ENCODE measurements at places on chromosomes 5 and 9.

- DNase-seq: no peak
These were observed 19.7 kb downstream of the HMGXB3 start for GRCh38 chr5:150020249-150020648.

GRCh38 chr5:103461243-103461642 is 101.3 kb downstream of the NUDT12 start:
- DNase-seq: peak; percentile 56

GRCh38 chr9:22617156-22617555 is 170.5 kb downstream of the DMRTA1 start:
- DNase-seq: no peak

GRCh38 chr5:109451146-109451545 is 41.4 kb upstream of the PJA2 start:
- no peak for DNase-seq

DNA sequence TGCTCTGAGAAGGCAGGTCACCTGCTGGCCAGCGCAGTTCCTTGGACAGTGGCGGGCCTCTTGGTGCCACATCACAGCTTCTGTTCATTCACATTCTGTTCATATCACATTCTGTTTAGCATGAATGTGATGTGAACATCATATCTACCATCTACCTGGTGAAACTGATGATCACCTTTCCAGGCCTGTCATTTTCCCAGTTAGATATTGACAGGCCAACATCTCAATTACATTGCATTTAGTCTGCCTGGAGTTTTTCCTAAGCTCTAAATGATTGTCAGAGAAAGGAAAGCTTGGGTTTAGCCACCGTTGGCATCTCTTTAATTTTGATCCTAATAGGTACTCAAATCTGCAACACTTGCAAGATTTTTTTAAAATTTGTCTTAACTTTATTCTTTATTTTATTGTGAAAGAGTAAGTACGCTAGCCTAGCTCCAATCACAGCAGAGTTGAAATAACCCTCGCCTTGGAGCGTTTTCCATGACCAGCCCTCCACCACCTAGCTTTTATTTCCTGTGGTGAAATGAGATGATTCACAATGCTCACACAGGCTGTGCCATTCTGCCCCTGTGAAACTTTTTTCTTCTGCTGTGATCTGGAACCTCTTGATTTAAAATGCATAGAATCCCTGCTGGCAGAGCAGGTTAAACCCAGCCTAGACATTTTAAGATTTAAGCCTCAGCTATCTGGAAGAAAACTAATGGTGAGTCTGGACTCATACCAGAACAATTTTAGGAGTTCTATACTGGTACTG is 225.0 kb downstream of the ESM1 start:
- DNase-seq: peak; percentile 10

- DNase-seq: no peak
These were observed 35.1 kb downstream of the TGFBI start for GRCh38 chr5:136063778-136064465.

GRCh38 chr5:178457471-178457870 is 132.7 kb downstream of the COL23A1 start:
- DNase-seq: no peak

DNA sequence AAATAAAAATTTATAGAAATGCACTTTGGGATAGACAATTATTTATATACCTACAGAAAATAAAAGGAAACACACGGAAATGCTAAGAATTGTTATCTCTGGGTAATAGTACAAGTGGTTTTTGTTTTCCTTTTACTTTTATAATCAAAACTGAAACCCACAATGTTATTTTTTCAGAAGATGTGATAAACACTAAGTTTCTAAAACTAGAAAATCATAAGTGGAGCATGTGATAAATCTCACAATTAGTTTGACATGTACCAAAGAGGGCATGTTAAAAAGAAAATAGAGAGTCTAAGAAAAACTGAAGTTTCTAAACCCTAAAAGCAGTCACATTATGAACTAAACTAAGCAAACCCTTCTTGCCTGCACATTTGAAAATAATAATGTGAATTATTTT is 61.1 kb downstream of the OXCT1 start:
- DNase-seq: no peak

- DNase-seq: no peak
These were observed 253.3 kb downstream of the MRPS30 start for GRCh38 chr5:45062044-45062443.

- DNase-seq: no peak
These were observed 1.9 kb upstream of the ERBIN start for GRCh38 chr5:65924366-65925043.

- no peak for DNase-seq
These were observed 17.6 kb upstream of the AIF1L start for GRCh38 chr9:131078427-131079366.

DNA sequence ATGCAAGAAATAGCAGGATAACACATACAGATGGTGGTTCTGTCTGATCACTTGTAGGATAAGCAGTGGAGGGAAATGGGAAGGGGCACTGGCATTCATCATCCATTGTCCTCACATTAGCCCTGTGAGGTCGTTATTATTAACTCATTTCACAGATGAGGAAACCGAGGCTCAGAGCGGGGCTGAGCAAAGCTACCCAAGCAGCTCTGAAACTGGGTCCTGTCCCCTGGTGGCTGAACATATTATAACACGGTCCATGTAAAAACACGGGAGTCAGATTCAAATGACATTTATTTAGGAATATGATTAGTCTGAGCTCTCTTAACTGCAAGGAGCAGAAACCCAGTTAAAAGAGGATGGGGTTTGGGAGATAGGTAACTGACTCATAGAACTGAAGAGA is 43.1 kb downstream of the HRH2 start:
- DNase-seq: no peak

DNA sequence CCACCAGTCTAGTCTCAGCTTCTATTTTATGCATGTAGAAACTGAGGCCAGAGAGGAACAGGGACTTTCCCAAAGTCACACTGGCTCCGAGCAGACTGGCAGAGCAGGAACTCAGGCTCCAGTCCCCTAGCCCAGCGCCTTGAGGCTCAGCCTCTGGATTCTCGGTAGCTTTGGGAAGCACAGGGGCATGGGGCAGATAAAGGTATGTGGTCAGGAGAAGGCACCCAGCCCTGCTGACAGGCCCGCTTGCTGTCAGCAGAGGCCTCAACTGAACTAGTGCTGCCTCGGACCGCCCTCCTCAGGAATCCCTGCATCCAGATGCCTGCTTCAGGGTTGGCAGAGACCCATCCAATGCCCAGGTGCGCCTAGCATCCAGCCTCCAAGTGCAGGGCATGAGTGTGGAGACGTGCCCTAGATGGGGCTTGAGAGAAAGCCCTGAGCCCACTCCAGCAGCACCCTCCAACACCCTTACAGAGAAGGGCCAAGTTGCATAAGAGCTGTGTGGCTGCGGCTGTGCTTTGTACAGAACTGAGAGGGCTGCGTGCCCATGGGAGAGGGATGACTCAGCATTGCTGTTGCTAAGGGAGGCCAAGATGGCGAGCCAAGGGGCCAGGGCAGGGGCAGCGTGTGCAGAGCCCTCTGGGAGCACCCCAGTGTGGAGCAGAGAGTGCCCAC is 168.6 kb downstream of the MACROH2A1 start:
- DNase-seq: no peak

- DNase-seq: no peak
These were observed 78.8 kb downstream of the GPR21 start for GRCh38 chr9:123112015-123112975.

- no peak for DNase-seq
These were observed 23.6 kb downstream of the CTSL start for GRCh38 chr9:87749335-87750035.

DNA sequence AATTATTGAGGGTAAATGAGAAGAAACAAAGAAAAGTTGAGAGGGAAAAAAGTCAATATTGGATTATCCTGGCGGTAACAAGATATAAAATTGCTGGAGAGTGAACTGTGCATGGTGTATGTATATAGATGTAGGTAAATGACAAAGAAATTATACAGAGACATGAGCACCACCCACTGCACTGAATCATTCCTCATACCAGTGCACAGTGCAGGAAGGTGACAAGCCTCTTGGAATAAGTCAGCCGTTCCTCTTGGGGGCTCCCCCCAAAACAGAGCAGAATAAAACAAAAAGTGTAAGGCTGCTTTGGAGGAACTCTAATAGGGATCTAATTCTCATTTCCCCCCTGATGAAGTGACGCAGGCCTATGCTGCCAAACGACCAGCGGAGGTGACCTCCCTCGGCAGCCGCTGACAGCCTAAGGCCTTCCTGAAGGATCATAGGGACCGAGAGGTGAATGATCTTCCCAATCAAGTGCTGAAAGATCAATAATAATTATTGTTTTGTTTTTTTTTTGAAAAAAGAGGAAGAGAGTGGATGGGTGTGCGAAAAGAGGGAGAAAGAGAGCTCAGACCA is 245.0 kb downstream of the PSAT1 start:
- DNase-seq: no peak

DNA sequence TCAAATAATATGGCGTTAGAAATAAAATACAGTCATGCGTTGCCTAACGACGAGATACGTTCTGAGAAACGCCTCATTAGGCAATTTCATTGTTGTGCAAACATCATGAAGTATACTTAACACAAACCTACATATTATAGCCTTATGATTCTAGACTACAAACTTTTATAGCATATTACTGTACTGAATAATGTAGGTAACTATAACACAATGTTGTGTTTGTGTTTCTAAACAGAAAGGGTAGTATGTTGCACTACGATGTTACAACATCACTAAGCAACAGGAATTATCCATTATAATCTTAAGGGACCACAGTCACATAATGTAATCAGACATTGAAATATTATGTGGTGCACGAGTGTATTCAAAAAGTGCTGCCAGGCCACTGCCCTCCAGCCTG is 3.0 kb upstream of the SMC2 start:
- DNase-seq: no peak

DNA sequence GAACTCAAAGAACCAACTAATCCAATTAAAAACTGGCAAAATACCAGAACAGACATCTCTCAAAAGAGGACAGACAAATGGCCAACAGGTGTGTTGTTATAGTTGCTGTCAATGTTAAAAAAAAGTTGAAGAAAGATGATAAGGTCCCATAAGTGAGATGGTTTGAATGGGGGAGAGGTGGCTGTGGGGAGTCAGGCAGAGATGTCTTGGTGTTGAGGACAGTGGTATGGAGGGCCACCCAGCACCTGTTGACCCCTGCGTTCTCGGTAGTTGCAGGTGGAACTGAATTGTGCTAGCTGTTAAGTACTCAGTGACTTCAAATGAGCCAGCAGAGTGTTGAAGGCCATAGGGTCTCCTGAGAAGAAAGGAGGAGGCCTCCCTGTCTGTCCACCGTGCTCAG is 55.9 kb upstream of the PITX1 start:
- DNase-seq: no peak

GRCh38 chr5:115333164-115333563 is 36.7 kb upstream of the CCDC112 start:
- DNase-seq: no peak

DNA sequence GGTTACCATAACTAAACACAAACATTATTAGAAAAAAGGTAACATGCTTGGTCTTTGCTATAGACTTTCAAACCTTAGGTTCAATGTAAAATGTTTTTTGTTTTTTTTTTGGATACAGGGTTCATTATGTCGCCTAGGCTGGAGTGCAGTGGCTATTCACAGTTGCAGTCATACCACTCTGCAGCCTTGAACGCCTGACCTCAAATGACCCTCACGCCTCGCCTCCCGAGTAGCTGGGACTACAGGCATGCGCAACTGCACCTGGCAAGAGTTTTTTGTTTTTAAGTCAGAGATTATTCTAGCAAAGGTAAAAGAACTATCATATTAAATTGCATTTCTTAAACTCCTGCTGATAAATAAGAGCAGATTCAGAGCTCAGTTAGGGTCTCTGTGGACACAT is 55.1 kb upstream of the NR5A1 start:
- DNase-seq: no peak

DNA sequence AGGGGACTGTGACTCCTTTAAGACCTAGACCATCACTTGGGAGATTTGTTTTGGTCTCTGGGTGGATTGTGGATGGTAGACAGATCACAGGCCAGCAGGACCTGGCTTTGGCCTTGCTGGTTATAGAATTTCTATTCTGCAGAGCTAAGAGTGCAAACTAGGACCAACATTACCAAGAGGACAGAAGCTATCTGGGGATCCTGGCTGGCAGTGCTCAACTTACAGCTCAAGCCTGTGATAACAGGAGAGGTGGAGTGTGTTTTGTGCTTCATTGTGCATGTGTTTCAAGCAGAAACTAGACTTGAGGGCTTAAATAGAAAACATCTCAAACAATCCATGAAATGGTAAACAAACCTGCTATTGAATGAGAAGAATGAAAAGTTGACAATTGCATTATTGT is 106.7 kb downstream of the ZNF462 start:
- no peak for DNase-seq

GRCh38 chr9:99666571-99666970 is 155.1 kb upstream of the NR4A3 start:
- no peak for DNase-seq

- no peak for DNase-seq
These were observed 1233.8 kb upstream of the WWC1 start for GRCh38 chr5:167057665-167058064.

GRCh38 chr9:113536483-113537228 is 73.1 kb downstream of the RGS3 start:
- DNase-seq: no peak

DNA sequence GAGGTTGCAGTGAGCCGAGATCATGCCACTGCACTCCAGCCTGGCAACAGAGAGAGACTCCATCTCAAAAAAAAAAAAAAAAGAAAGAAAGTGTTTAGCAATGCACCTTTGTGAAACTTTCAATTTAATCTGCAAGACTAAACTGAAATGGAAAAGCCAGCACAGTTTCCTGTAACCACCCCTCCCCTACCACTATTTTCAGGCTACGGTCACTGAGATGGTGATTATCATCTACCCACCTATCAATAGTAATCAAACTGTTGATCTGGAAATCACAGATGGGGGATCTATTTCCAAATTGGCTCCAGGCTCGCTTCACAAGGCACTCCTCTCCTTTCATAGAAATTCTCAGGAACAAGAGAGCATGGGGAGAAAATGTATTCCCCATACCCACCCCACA is 30.6 kb upstream of the IL7R start:
- DNase-seq: no peak

DNA sequence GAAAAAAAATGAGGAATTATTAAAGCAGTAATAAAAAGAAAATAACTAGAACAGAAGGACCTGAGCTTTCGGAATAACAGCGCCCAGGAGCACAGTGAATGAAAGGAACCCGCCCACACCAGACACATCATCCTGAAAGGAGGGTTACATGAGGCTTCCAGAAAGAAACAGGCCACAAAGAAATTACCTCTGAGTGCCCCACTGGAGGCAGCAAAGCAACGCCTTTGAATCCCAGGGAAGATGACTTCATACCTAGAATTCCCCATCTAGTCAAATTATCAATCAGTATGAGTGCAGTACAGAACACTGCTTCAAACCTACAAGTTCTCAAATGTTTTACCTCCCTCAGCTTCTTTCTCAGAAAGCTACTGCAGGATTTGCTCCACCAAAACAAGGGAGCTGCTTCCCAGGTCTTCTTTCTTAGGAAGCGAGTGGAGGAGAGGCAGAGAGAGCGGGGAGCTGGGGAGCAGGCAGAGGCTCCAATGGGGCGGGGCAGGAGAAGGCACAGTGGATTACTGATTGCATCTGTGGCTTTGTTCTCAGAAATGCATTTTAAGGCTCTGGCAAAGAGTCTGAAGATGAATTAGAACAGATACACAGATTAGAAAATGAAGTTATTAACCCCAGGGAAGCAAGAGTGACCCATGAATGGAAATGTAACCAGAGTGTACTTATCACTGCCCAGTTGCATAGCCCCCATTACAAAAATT is 87.1 kb downstream of the SEMA4D start:
- DNase-seq: no peak
